ENCODE measurements at places on chromosomes 2 and 18.

GRCh38 chr18:50405582-50406271, 30.9 kb downstream of the SKA1 start:
- DNase-seq = no peak

GRCh38 chr2:30628341-30628740, 178.9 kb downstream of the CAPN13 start:
- DNase-seq = no peak

- no peak for DNase-seq
Measured at GRCh38 chr2:221596192-221596591, 24.1 kb upstream of the EPHA4 start.

GRCh38 chr2:171160956-171161740, 455 bp upstream of the TLK1 start:
- DNase-seq = no peak

DNA sequence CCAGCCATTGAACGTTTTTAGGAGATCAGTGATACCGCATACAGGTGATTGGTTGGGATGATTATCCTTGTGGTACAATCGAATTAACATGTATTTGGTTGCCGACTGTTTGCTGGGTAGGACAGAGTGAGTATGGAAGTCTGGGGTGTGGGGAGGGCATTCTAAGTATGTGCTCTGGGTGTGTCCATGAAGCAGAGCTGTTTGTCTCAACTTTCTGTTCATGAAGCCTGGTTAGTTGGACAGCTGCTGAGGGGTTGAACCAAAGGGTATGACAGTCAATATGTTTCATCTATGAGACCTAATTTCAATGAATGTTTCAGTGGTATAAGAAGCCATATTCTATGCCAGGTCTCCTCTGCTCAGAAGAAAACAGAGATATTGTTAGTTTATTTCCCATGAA, 21.9 kb upstream of the SPTBN1 start:
- DNase-seq = no peak

GRCh38 chr2:238251986-238252385, 12.1 kb upstream of the HES6 start:
- no peak for DNase-seq

DNA sequence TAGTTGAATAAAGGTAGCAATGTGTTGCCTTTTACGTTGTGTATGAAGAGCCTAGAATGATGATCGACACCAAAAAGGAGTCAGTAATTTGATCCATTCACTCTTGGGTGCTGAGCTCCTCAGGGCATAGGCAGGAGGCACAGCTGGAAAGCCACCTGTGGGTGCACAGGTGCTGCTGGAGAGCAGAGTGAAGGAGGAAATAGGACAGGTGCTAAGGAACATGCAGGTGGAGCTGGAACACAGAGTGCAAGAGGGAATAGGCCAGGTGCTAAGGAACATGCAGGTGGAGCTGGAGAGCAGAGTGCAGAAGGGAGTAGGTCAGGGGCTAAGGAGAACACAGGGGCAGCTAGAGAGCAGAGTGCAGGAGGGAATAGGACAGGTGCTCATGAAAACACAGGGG, 86.1 kb downstream of the SH3YL1 start:
- no peak for DNase-seq

DNA sequence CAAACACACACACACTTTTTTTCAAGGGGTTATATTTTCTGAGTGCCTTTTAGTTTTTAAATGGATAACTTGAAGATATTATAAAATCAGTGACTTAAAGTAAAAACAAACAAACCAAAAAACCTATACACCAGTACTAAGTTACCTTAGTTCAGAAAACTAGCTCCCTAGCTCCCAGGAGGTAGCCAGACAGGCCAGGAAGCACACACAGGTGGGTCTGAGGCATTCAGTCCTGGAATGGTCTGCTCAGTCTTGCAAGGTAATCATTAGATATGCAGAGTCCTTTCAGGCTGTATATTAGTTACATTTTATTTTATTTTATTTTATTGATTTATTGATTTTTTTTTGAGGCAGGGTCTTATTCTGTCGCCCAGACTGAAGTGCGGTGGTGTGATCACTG, 10.7 kb upstream of the DYNC2LI1 start:
- DNase-seq = no peak

- no peak for DNase-seq
Measured at GRCh38 chr2:218375212-218375611, 6.9 kb upstream of the SLC11A1 start.

GRCh38 chr2:174957050-174957449, 48.1 kb downstream of the CHN1 start:
- no peak for DNase-seq

DNA sequence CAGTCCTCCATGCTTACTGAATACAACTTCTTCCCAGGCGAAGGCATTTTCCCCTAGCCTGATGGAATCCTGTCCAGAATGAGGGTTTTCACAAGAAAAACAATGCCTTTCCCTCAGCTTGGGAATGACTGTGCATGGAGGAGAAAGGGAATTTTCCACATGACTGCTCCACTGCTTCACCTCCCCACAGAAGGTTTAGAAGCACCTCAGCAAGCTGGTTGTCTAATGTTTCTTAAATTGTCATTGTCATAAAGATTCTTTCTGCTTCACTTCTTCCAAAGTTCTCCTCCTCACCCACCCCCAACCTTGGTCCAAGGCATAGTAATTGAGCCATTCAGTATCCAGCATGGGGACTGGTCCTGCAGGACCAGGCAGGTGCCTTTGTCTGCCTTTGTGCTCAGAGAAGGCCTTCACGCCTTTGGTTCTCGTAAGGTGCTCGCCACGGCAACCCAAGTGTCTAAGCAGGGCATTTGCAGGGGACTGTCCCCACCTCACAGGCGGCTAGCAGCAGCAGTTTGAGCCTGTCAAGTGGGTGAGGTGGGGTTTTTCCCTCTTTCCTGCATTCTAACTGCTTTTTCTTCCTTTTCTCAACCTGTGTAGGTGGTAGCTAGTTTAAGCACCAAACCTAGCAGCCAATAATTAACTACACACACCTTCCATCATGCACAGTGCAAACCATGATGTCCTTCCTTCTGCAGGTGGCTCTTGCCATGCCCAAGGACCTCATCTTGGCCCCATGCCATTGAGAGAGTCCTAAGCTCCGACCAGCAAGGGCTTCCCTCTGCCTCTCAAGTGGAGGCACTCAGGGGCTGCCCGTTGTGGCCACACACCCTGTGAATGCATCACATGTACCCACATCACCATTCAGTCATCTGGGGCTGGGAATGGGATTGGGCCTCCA, 65.7 kb upstream of the BCL2L11 start:
- DNase-seq = no peak

- no peak for DNase-seq
Measured at GRCh38 chr2:75389271-75389670, 171.5 kb downstream of the EVA1A start.

DNA sequence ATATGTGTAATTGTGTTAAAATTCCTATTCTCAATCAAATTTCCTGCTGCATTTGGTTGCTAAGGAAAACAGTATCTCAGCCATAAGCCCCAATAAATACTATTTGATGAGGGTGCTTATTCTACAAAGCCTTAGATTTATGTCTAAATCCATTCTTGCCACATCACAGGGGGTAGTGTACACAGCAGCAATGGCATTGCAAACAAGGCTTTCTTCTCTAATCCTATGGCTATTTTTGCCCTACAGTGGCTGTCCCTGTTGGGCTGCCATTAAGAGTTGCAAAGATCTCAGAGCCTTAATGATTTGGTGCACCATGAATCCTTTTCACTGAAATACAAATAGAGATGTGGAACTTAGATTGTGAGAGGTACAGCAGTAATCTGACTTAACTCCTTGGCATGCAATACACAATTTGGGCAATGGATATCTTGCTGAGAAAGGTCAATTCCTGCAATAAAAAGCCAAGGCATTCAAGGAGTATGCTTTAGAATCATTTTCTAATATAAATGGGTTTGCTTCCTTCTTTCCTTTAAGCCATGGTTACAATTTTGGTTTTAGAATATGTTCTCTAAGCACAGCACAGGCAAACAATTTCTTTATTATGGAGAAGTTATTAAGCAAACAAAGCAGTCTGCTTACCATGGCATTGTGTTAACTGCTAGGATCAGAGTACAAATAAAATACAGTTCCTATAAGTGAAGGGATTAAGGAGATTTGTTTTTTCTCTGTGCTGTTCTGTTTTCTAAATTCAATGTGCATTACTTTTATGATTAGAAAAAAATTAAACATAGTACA, 69.8 kb upstream of the CD302 start:
- no peak for DNase-seq

DNA sequence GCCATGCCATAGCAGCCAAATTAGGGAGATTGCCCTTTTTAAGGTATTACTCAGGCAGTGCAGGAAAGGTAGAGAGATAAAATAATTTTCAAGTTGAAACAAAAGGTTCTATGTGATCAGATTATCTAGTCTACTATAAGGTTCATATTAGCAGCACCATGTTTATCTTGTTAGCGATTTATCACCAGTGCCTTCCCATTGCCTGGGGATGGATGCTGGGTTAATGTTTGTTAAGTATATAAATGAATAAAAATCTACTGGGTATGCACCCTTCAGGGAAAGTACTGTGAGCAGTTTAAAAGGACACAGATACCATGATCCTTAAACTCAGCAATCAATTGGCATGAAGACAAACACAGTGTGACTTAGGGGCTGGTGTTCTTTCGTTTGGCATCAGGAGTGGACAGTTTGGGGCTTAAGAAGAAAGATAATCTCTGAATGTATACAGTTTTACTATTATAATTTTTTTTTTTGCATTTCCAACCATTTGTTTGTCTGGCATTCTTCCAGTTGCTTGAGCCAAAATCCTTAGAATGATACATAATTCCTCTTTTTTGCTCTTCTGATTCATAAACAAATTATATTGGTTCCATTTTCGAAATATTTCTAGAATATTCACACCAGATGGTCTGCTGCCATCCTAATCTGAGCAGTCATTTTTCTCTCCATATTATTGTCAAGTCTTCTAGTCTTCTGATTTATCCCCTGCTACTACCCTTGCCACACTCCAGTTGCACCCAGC, 512.8 kb upstream of the SLC8A1 start:
- no peak for DNase-seq

GRCh38 chr2:69770193-69770702, 28.3 kb downstream of the ANXA4 start:
- no peak for DNase-seq

DNA sequence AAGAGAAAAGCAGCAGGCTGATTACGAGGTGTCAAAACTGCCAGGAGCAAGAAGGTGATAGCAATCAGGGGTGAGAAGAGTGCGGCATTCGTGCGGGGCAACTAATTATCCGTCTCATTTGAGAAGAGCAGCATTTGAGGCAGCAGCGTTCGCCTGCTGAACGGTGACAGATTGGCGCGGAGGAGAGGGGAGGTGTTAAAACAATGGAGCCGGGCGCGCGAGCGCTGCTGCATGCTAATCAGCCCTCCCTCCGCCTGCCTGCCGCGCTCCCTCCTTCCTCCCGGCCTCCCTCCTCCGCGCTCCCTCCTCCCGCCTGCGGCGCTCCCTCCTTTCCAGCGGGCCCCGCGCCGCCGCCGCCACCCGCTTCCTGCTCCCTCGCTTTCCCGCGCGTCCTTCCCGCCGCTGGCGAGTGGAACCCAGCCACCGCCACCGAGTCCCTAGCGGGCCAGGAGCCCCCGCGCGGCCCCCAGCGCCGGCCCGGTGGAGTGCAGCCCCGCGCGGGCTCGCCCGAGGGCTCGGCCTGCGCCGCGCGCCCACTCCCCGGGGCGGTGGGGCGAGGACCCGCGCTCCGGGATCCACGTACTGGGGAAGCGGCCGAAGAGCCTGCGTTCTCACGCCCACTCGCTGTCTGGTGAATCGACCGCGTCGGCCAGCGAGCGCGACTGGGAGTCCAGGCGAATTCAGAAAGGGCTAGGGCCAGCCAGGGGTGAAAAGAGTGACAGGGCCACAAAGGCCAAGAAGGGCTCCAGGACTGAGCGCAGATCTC, 69.5 kb upstream of the PSMD14 start:
- peak; percentile 73 for DNase-seq

GRCh38 chr2:69095305-69095704, 82.3 kb downstream of the ANTXR1 start:
- DNase-seq = no peak

DNA sequence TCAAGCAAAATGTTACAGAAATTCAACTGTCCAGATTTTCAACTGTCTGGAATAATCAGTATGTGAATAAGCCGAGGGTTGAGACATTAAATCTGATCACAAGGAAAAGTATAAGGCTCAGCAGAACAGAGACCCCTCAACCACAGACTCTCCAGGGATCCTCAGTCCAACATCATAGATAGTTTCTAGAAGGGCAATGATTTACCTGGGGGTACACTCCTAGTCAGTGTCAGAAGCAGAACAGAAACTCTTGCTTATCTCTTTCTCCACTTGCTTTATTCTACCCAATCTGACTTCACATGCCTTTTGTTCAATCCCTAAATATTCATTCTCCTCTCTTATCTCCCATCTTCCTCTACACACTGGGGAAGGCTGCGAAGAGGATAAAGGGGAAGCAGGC, 36.4 kb downstream of the ICOS start:
- no peak for DNase-seq

DNA sequence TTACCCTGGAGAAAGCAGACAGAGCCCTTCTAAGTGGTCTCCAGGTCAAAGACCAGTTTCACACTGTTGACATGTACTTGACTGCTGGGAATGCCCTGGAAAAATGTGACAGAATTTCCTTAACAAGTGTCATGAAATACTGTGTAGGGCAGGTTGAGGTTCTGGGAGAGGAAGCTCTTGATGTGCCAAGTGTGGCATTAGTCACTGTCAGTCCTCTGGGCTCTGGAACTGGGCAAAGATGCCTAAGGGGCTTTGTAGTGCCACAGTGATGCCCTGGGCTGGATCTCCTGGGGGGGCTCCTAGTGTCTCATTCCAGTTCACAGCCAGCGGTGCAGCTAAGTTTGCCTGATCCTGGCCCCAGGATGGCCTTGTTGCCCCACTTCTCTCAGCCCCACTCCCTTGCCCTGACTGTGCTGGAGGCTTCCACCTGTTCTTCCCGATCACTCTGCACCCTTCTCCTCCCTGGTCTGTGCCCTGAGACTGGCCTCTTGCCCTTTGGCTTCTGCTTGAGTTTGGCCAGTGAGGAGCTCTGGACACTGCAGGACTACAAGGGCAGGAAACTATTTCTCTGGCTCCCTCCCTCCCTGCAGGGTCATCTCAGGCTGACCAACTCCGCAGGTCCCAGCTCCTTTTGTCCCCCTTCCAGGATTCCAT, 27.0 kb upstream of the FAM124B start:
- no peak for DNase-seq

GRCh38 chr2:4678927-4679326, 975.6 kb downstream of the DCDC2C start:
- DNase-seq = no peak

- no peak for DNase-seq
Measured at GRCh38 chr2:197904446-197904845, 100.1 kb downstream of the PLCL1 start.

DNA sequence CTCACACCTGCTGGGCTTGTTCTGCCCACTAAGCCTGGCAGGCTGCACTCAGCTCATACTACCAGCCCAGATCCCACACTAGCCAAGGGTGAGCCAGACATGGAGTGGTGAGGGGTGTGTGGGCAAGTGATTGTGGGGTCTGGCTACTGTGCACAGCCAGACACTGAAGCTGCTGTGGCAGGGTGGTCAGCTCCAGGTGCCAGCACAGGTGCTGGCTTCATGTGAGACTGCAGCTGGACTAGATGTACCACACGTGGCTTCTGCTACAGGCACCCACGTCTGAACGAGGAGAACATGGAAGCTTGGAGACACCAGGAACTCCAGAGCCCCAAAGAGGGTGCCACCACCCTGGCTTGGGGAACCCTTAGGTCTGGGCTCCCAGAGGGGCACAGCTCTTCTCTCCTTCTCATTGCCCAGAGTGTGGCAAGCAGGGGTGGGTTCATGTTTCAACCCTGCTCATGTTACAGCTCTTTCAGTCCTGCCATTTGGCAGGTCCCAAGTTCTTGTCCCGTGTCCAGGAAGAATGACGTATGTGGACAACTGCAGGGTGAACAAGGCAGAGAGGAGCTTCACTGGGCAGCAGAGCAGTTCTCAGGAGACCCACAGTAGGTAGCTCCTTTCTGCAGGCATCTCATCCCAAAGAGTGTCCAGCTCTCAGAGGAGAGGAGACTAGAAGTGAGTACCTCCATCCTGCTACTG, 1624.2 kb upstream of the TMEFF2 start:
- DNase-seq = peak; percentile 40
